Activated T-cell treated with anti-CD3 and anti-CD28 coated beads, Interleukin-2, amount 50 U/mL, for 72 hours (primary cell): ENCODE measurements at places on chromosomes 2 and 18.
A peak's percentile ranks its signal among the peaks of the same experiment; 100 is the strongest.

DNA sequence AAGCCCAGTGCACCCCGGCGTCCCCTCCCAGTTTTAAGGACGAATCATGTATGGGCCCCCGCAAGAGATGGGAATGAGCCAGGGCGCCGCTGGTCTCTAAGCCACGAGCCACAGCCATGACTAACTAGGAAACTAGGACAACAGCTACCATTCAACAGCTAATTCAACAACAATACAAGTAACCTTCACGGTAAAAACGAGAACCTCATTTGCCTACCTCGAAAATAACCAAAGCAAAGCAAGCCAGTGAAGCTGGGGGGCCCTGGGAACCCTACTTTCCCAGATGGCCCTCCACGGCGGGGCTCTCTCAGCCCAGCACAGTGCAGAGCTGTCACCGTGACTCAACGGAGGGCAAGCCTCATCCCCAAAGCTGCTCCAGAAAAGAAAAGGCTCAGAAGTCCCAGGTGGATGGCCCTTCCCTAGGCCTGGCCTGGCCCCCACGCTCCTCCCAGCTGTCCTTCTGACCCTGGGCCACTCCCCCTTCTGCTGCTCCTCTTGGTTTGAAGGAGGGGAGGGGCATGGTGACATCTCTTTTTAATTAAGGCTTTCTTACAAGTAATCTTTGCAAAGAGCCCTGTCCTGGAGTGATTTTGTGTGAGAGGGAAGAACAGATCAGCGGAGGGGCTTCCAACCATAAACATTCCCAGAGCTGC is 126.3 kb downstream of the HDAC4 start:
- peak; percentile 78 for DNase-seq

- no peak for DNase-seq
Measured at GRCh38 chr2:239263231-239263630, 137.6 kb downstream of the HDAC4 start.

GRCh38 chr2:122157158-122157557 is 401.7 kb downstream of the TSN start:
- DNase-seq = no peak

GRCh38 chr2:37589298-37589697 is 82.1 kb downstream of the CDC42EP3 start:
- DNase-seq = peak; percentile 32
